ENCODE measurements at places on chromosomes 7 and 10.

GRCh38 chr7:30145426-30145970 lies 10.7 kb downstream of the MTURN start:
- DNase-seq = no peak

DNA sequence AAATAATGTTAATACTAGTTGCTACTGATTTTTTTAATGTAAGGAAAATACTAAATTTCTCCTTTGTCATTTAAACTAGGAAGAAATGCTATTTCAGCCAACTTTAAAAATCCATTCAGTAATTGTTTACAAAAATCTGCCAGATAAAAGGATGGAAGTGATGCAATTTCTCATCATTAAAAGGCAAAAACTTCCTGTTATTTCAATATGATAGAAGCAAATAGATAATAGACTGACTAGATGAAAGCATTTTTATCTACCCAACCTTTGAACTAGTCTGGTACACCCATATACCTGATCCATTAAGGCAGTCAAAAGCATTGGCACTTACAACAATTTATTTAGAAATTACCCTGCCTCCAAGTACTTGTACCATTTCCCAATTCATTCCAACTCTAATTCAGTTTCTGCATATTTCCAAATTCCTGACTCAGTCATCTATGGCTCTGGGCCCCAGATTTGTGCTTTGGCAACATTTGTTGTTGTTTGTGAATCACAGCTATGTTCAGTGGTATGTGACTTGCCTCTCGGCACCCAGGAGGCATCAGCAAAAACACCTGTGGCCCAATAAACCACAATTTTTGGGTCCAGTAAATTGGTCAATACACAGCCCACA lies 482.6 kb upstream of the SEMA3A start:
- DNase-seq = no peak

GRCh38 chr10:5523796-5524574 lies 776 bp upstream of the CALML3 start:
- no peak for DNase-seq

- DNase-seq = no peak
Measured at GRCh38 chr7:136070736-136071505, 93.8 kb upstream of the MTPN start.

- DNase-seq = no peak
Measured at GRCh38 chr7:94396037-94396431, 1.3 kb downstream of the COL1A2 start.

DNA sequence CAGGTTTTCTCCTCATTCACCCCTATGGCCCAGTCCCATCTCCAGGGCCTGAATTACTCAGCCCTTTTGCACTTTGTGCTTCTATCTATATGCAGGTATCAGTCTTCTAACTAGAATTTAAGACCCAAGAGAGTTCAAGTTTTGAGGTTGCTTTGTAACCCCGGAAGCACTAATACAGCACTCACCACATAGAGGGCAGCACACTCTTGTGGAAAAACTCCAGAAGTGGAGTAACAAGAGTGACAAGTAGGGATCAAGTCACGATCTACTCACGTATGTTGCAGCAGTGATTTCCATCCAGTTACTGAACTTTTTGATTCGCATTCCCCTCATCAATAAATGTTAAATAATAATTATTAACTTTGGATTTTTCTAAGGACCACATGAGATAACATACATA lies 151.0 kb downstream of the CHCHD3 start:
- no peak for DNase-seq

GRCh38 chr7:128119036-128119435 lies 87.8 kb upstream of the LRRC4 start:
- no peak for DNase-seq

GRCh38 chr10:111831058-111831457 lies 352.5 kb downstream of the GPAM start:
- DNase-seq = no peak

GRCh38 chr10:28211759-28212158 lies 91.1 kb downstream of the MPP7 start:
- DNase-seq = no peak

GRCh38 chr10:117801691-117802090 lies 245.1 kb downstream of the RAB11FIP2 start:
- DNase-seq = no peak
